ENCODE measurements at places on chromosomes 13 and 19.
A peak's percentile ranks its signal among the peaks of the same experiment; 100 is the strongest.

DNA sequence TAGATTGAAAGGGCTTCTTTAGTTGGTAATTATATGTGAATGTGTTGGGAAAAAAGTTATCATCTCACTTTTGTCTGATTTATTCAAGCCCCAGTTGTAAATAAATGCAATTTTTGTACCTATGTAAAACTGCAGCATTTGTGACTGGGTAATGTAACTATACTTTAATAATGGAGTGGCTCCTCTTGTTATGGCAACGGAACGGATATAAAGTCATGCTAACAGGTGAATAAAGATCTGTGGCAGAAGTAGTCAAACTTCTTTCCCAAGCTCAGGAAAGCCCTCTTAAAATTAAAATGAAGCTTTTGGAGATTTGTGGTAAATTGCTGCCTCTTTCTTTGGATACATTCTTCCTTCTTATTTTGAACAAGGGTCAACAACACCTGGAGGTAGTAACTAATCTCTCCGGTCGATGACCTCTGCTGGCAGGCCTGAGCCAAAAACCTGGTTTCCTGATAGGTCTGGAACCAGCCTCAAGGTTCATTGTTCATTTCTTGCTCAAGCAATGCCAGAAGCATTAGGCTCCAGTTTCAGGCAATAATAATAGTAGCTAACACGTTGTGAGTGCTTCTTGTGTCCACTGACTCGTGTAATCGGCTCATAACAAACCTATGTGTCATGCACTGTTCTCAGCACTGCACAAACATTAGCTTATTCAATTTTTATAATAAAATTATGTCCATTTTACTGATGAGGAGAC lies 313.4 kb upstream of the DACH1 start:
- DNase-seq = no peak

DNA sequence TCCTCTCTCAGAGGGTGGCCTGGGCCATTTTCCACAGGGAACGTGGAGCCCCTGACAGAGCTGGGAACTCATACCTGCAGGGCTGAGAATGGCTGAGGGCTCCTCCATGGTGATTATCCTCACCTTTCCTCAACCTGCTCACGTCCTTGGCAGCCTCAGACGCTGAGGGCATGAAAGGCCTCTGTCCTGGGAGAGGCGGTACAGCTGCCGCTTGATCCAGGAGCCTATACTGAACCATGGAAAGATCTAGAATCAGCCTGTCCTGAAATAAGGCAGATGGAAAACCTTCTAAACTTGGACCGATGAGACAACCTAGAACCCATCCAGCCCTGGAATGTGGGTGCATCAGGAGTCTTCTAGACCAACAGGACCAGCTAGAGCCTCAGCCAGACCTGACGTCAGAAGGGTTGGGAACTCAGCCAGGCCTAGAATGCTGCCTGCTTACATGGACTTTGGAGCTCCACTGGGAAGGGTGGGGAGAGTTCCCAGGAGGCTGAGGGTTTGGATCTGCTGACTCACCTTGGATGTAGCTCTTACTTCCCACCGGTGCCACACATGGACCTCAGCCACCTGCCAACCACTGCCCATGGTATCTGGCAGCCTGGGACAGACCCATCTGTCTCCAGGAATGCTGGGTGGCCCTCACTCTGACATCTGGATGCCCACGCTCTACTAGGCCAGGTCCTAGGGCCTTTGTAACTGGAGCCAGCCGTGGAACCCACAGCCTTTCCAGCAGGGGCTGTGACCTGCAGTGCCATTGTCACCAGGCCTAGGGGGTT lies 7.5 kb downstream of the KCTD15 start:
- DNase-seq = no peak

GRCh38 chr13:36417331-36417730 lies 15.0 kb upstream of the CCNA1 start:
- DNase-seq = no peak

- no peak for DNase-seq
Measured at GRCh38 chr13:89900104-89900765, 1447.3 kb upstream of the MIR17HG start.

- no peak for DNase-seq
Measured at GRCh38 chr13:95784161-95784899, 107.4 kb downstream of the DNAJC3 start.

- no peak for DNase-seq
Measured at GRCh38 chr19:16051254-16052025, 24.9 kb upstream of the TPM4 start.

DNA sequence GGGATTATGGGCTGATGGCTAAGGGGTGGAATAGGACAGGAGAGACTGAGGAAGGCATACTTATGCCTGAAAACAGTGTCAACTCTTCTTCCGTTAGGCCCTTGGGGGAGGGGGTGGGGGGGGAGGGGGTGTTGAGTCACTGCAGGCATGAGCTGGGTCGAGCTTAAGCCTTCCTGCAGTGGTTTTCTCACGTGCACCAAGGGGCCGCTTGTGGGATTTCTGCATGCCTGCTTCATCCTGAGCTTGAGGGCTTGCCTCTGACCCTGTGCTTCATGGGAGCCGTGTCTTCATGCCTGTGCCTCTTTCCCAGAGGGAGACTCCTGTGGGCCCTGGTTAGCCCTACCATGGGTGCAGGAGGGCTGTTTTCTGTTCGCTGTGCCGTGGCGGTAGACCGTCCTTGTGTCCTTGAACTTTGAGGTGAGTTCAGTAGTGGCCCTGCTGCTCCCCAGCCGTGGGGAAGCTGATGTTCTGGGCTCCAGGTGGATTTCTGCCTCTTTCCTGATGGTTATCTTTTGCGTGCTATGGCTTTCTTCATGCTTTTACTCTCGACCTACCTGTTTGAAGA lies 186.1 kb downstream of the PCCA start:
- DNase-seq = no peak

GRCh38 chr13:113110048-113110851 lies 4.7 kb downstream of the F7 start:
- DNase-seq = no peak

- DNase-seq = peak; percentile 35
Measured at GRCh38 chr13:26184791-26185250, 37.3 kb downstream of the RNF6 start.

DNA sequence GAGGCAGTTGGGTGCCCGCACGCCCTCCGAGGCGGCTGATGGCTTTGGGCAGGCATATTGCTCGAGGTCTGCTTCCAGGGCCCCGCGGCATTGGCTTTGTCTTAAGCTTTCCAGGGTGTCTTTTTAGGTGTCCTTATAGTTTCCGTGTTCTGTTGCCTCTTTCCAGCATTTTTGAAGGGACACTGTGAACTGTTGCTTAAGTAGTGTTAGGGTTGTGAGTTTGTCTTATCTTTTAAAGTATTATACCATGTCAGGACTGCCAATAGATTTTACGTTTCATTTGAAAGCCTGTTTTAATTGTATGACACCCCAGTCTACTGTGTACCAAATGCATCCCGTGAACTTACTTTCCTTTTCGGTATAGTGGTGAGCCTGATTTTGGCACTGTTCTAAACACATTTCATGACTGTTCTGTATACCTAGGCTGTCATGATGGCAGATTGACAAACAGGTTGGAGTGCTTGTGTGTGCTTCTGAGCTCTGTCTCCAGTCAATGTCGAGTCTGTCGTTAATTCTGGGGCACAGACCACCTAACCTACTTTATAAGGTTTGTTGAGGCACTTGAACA lies 656 bp downstream of the PCCA start:
- DNase-seq = no peak

DNA sequence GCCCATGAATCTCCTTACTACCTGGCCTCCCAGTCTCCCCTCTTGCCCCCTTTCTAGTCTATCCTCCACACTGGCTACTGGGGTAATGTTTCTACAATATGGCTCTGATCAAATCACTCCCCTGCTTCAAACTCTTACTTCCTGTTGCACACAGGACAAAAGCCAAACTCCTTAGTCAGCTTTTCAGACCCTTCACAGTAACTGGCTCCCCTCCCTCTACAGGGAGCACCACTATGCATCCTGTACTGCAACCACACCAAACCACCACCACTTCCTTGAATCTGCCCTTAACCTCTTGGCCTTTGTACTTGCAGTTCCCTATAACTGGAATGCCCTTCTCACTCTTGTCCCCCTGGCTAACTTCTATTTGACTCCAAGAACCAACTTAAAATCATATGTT lies 32.2 kb downstream of the DEDD2 start:
- DNase-seq = no peak

- DNase-seq = no peak
Measured at GRCh38 chr13:54563286-54563685, 1534.7 kb downstream of the OLFM4 start.

GRCh38 chr19:8607386-8607785 lies 3.1 kb downstream of the ADAMTS10 start:
- no peak for DNase-seq

GRCh38 chr13:21053231-21053630 lies 8.2 kb downstream of the LATS2 start:
- no peak for DNase-seq

DNA sequence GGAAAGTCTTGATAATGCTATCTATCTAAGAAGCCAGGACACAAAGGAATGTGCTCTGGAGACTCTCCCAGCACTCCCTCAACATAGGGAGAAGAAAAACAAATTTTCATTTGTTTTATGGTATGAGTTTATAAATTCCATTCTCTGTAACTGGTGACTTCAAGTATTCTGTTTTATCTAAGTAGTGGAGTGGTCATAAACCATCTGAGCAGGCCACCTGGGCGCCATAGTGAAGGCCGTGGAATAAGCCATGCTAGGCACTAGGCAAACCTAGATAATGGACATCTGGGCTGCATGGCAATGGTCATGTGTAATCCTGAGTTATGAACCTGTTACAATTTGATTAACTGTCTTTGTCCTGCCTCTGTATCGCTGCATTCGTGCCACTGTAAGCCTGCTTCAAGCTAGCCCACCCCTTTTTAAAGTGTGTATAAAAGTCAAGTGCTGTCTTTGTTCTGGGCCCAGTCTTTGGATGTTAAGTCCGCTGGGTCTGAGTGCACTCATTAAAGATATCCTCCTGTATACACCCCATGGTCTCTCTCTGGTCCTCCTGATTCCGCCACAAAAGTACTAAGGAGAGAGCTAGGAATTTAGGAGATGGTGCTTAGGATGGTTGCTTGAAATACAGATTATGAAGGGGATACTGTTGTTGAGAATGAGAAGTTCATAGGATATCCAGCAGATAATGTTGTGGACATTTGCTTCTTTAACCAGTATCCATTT lies 13.2 kb downstream of the GTF2F2 start:
- DNase-seq = no peak

DNA sequence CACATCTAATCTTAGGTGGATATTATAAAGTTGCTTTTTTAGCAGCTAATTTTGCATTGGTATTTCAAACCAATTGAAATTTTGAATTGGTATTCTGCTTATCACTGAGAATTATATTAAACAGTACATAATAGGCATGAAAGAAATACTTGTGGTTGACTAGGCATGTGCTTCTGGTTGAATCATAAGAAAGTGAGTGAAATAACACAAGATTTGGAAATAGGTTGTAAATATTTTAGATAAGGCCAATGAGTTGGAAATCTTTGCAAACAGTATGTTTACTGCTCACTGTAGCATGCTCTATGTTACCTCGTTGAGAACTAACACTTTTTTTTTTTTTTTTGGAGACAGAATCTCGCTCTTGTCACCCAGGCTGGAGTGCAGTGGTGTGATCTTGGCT lies 66.8 kb upstream of the RFC3 start:
- DNase-seq = no peak

DNA sequence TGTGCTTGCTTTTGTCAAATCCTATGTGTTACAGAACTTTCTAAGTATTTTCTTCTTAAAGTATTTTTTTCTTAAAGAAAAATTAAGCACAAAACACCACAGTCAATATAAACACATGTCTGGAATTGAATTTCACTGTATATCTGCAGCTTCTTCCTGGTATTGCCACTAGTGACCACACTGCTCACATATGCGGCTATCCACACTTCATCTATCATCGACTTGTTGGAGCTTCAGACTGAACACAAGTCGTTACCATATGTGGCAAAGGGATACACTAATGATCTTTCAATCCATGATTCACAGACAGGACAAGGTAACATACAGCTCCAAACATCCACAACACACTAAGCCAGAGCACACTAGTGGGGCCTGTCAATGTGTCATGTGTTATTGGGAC lies 498.4 kb upstream of the ARGLU1 start:
- DNase-seq = no peak

- DNase-seq = no peak
Measured at GRCh38 chr13:72820156-72820897, 38.4 kb downstream of the PIBF1 start.

GRCh38 chr13:49357694-49358093 lies 86.2 kb downstream of the CAB39L start:
- no peak for DNase-seq

- peak; percentile 76 for DNase-seq
Measured at GRCh38 chr19:56671613-56671994, at the start of gene ZNF835. TSS of gene ZNF835 (minus strand) at chr19:56671757. CDS start at chr19:56665198, 6,559 bp downstream.

DNA sequence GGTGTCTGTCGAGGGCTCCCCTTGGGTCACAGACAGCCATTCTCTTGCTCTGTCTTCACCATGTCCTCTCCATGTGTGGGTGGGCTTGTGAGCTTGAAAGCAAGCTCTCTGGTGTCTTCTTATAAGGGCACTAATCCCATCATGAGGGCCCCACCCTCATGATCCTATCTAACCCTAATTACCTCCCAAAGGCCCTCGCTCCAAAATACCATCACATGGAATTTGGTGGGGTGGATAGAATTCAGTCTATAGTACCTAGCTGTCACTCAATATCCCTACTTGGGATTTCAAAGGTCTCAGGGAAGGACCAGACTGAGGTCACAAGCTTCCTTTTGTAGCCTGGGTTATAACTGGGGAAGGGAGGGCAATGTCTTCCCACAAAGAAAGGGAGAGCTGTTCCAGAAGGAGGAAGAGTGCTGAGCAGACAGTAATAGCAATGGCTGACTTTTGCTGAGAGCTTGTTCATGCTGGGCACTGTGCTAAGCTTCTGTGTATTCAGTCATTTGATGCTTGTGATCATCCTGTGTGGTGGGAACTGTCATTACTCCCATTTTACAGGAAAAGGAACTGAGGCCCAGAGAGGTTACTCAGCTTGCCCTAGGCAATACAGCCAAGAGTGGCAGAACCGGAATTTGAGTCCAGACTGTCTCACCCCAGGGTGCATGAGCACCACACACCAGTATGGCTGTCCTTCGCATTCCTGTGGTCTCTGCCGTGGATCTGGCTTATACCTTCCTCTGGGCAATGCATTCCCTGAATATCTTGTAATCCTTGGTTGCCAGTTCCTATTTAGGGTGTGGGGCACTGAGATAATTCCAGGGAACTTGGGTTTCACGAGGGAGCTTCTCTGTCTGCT lies 8.2 kb downstream of the FXYD5 start:
- no peak for DNase-seq

- no peak for DNase-seq
Measured at GRCh38 chr13:83162493-83162892, 719.8 kb downstream of the SLITRK1 start.

DNA sequence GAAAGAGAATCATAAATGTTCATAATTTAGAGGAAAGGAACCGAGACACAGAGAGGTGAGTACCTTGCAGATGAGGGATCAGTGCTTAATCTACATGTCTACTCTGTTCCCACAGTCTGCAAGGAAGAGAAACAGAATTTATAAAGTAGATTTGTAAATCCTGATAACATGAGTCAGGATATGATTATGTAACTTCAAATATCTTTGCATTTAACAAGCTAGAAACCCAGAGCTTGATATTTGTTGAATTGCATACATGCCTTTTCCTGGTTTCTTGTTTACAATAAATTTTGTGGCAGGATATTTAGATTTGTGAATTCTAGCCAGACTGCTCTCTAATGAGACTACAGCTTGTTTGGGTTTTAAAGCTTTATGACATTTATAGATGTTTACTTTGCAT lies 219.2 kb downstream of the ENOX1 start:
- DNase-seq = no peak

GRCh38 chr13:20177049-20177831 lies 15.5 kb downstream of the GJB2 start:
- DNase-seq = no peak
